Kidney epithelial cell (primary cell): ENCODE measurements at places on chromosomes 2 and 18. TPM values are rescaled to one million over a fixed set of nuclear protein-coding genes. Genes with fewer than 3 reads are reported as not detected.

DNA sequence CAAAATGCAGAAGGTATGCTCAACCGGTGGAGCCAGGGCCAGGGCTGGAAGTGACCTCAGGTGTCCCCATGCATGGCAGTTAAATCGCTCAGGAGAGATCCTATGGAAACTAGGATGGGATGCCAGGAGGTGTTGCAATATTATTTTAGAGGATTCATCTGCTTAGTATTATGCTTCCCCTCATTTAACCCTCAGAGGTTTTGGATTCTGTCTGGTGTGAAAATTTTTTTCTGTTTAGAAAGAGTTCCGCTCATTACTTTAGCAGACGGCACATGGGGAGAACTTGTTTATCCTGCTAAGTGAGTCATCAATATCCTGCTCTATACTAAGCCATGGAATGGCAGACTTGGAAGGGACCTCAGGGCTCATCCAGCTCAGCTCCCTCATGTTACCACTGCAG is 42.5 kb downstream of the TRIB2 start:
- DNase-seq, result peak; percentile 42

- no peak for DNase-seq
These were observed 81.3 kb downstream of the SCN3A start for GRCh38 chr2:165122521-165122920.

Gene CDH7
- not detected in 2 replicates for total RNA-seq

DNA sequence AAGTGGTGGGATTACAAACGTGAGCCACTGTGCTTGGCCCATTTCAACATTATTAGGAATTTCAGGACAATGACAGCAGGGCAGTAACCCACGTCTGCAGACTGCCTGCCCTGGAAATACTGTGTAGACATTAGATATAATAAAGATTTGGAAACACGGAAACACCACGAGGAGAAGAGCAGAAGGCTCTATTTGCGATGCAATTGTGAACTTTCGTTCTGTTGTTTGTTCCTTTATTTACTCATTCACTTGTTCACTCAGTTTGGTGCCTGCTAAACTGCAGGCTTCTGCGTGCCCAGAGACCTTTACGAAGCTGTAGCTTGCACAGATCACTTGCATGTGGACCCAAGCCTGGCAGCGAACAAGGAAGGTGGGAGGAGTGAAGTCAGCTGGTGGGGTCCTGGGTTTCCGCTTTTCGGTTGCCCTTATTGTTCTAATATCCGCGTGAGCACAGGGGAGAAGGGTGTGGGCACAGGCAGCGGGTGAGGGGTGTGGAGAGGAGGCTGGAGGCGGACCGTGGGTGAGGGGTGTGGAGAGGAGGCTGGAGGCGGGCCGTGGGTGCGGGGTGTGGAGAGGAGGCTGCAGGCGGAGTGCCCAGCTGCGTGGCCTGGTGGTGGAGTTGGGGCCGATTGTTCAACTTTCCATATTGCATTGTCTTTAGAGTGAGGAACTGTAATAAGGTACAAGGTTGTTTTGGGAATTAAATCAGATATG is 3.4 kb downstream of the COLEC11 start:
- no peak for DNase-seq

GRCh38 chr18:986051-986450 is 81.4 kb downstream of the ADCYAP1 start:
- DNase-seq, result no peak

Gene MAP2
- 53.3 and 58.1 TPM in 2 replicates for total RNA-seq

Gene NRP2
- total RNA-seq, result 78.6 and 90.2 TPM in 2 replicates

- DNase-seq, result peak; percentile 69
These were observed 35.5 kb downstream of the ACVR1 start for GRCh38 chr2:157840568-157841156.

Gene OSBPL6
- total RNA-seq, result 3.6 and 3.8 TPM in 2 replicates

GRCh38 chr18:72458271-72458670 is 85.9 kb downstream of the CBLN2 start:
- DNase-seq, result no peak

DNA sequence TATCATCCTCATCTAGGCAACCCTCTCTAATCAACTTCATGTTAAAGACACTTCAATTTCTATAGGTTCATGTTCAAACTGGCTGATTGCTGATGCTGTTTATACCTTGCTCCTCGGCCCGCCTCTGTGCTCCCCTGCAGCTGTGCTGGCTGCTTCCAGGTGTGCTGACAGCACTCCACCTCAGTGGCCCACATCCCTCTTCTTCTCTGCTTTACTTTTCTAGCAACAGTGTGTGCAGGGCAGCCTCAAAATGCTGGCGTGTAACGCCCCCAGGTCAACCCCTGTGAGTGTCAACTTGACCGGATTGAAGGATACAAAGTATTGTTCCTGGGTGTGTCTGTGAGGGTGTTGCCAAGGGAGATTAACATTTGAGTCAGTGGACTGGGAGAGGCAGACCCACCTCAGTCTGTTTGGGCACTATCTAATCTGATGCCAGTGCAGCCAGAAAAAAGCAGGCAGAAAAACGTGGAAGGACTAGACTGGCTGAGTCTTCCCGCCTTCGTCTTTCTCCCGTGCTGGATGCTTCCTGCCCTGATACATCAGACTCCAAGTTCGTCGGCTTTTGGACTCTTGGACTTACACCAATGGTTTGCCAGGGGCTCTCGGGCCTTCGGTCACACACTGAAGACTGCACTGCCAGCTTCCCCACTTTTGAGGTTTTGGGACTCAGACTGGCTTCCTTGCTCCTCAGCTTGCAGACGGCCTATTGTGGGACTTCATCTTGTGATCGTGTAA is 94.7 kb downstream of the COL6A3 start:
- DNase-seq, result no peak

DNA sequence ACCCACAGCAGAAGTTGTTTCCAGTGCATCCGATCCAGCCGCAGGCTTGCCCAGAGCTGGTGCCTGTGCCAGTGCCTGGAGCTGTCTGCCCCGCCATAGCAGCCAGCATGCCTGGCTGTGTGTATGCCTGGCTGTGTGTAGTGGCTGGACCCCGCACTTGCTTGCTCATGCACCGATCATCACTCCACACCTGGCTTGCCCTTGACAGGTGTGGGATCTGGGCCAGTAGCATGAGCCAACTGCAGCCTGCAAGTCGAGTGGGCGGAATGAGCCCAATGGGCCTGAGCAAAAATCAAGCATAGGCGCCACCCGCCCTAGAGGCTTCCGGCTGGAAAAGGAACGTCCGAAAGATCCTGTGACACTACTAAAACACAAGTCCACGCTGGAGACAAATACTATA is 74.5 kb downstream of the EPB41L3 start:
- DNase-seq, result no peak

Gene POTEI
- not detected in 2 replicates for total RNA-seq

Gene LRRC30
- total RNA-seq, result not detected in 2 replicates

DNA sequence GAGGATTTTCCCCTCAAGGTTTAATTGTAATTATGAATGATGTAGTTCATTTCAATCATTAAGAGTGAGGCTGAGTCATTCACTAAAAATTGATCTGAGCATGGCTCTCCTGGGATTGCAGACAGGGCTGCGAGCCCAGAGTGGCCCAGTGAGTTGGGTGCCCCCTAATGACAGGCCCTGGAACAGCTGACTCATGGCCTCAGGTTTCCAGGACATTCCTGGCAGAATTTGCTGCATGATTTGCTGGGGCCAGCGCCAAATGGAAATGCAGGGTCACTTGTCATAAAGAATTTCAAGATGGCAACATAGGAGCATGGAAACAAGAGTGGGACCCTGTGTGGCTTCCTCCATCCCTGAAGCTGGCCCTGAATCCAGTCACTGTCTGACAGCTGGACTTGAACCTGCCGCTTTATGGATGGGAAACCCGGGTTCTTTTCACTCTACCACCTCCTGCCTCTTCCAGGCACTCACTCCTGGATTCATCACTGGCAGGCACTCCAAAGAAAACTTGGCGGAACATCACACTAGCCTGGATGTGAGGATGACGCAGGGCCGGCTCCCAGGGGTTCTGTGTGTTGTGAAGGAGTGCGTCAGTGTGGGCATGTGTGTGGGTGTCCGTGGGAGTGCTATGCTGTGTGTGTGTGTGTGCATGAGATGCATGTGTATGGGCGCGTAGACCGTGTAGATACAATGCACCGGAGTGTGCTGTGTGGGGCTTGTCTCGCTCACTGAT is 15.2 kb downstream of the OTOF start:
- peak; percentile 26 for DNase-seq

DNA sequence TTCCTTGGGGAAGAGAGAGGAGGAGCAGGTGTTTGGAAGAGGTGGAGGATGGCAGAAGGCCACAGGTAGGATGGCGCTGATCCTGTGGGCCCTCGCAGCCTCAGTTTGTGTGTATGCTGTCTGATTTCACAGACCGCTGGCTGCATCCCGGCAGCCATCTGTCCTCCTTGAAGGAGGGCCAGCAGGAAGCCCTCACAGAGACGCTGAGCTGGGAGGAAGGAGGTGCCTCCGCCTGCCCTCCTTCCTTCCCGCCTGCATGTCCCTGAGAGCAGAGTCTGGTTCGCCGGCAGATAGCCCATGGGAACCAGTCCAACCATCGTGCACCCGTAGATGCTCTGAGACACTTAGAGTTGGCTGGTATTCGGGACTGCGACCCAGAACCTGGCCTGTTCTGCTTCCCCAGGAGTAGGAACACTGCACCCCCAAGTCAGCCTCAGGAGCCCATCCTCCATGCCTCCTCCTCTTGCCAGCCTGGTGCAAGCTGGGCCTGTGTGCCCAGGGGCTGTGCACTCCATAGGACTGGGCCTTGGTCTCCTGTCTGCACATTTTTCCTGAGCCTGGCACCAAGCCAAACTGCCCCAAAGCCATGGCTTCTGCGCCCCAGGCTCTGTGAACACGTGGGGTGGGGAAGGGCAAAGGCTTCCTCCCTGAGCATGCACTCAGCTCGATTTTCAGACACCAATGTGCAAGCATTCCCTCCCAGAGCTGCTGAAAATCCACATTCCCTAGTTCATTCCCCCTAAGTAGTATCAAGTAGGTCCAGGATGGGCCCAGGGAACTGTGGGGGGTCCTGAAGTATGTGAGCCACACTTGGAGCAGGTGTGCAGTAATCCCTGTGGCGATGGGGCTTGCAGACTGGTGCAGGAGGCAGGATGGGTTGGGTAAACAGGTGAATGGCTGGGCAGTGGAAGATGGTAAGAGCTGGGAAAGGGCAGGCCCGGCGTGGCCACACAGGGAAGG is 115.6 kb downstream of the SEPTIN10 start:
- no peak for DNase-seq

DNA sequence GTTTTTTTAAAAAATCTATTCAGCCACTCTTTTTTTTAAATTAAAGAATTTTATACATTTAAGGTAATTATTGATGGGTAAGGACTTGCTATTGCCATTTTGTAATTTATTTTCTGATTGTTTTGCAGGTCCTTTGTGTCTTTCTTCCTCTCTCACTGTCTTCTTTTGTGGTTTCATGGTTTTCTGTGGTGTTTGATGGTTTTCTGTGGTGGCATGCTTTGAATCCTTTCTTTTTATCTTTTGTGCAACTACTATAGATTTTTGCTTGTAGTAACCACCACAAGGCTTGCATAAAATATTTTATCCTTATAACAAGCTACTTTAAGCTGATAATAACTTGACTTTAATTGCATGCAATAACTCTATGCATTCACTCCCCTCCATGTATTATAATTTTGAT is 31.5 kb upstream of the SLC4A10 start:
- no peak for DNase-seq

Gene ZAP70
- 0.55 TPM in 1 of 2 replicates, not detected in the other for total RNA-seq

Gene SERPINB4
- total RNA-seq, result not detected in 2 replicates

DNA sequence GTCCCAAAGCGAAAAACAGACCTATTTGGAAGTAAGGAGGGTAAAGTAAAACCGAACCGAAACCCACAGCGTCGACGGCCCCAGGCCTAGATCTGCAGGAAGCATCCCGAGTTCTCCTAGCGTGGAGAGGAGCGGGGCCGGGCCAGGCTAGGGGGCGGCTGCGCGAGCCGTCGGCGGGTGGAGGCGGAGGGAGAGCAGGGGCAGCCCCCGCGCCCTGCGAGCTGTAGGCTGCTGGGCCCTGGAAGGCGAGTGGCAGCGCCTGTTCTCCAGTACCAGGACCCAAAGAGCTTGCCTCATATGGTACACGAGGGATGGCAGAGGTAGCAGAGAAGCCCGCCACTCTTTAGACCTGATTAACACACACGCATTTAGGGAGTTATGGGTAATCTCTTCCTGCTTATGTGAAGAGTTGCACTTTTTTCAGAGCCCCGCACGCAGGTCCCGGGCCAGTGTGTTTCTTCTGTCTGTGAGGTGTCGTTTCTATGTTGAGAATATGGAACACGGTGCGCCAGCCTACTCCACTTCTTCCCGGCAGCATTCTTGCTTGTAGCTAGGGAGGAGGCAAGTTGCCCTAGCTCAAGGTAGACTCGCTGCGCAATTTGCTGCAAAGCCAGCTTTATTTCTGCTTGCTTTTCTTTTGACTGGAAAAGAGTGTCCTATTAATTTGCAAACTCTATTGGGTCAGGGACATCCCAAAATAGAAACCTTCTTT is 71.1 kb downstream of the ARHGEF33 start:
- no peak for DNase-seq

- DNase-seq, result no peak
These were observed 2.8 kb downstream of the SIX3 start for GRCh38 chr2:44944102-44944951.

Gene DSG4
- total RNA-seq, result not detected in 2 replicates

Gene MEP1B
- total RNA-seq, result not detected in 2 replicates

DNA sequence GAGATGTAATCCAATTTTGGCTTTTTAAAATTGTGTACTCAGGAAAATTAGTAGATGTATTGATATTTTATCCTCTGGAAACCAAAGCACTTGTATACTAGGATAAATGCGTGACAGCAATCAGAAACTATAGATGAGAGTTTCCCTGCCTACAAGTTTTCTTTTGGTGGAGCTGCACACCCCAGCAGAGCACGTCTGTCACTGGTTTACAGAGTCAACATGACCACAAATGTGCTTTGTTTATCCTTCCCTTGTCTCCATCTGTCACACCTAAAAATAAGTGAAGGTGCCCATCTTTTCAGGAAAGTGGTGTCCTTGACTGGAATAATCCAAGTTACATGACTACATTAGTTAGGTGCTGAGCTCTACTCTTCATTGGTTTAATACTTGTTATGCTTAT is 210.4 kb upstream of the DSEL start:
- no peak for DNase-seq

Gene RNF125
- 1.4 and 3.2 TPM in 2 replicates for total RNA-seq

GRCh38 chr2:24409700-24410556 is 49.6 kb upstream of the ITSN2 start:
- DNase-seq, result peak; percentile 14

- DNase-seq, result no peak
These were observed 62.3 kb upstream of the YWHAQ start for GRCh38 chr2:9693196-9693491.

- DNase-seq, result no peak
These were observed 277.1 kb upstream of the CCDC68 start for GRCh38 chr18:55236150-55236931.

GRCh38 chr2:158457092-158457825 is 507 bp downstream of the PKP4 start:
- no peak for DNase-seq

DNA sequence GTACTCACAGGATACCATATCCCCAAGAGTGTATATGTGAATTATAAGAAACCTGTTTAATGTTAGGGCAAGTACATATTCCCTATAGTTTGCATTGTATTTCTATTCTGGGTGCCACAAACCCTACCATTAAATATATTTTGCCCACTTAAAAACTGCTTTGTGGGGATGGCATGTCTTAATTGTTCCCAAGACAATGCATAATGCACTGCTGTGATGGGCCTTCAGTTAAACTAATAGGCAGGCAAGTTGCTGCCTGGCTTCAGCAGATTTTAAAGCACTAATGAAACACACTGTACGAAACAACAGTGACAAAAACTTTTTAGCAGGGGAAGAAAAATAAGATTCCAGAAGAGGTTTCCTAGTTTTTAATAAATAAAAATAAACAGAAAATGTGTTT is 104.8 kb upstream of the VRK2 start:
- DNase-seq, result no peak
